Activated CD4-positive, alpha-beta T cell treated with anti-CD3 and anti-CD28 coated beads, Interleukin-2, amount 10 ng/mL, durations not matched to agents 24 days and 14 days (primary cell): ENCODE measurements at places on chromosomes 3 and 15.
A peak's percentile ranks its signal among the peaks of the same experiment; 100 is the strongest.

- no peak for DNase-seq
Measured at GRCh38 chr3:101513419-101513986, 491 bp upstream of the SENP7 start.

DNA sequence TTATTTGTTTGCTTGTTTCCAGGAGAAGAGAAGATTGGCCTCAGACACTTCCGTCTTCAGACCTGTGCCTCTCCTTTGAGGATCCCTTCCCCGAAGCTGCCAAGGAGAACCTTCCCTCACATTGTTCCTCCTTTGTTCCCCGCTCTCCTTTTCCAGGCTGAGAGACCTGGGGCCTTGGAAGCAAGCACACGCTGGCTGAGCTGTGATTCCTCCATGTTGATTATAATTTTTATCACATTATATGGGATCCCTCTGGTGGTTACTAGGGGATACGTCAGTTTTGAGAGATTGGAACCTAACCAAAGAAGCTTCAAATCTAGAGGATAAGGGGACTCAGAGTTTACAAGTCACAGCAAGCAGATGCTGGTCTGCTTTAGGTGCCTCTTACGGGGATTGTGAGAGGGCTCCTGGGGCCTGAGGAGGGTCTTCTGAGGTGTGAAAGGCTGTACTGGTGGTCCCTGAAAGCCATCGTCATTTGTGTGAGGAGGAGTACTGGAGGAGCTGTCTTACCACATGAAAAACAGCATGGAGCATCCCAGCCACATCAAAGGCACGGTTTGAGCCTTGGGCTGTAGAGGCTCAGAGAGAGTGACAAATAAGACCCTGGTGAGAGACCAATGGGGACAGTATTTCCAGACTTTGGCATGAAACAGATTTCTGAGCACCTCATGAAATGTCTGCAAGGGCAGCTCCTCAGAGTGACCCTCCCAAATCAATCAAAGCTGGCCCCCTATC lies 760.1 kb upstream of the CFAP20DC start:
- DNase-seq: no peak

GRCh38 chr3:55085231-55085630 lies 157.4 kb upstream of the LRTM1 start:
- DNase-seq: no peak

DNA sequence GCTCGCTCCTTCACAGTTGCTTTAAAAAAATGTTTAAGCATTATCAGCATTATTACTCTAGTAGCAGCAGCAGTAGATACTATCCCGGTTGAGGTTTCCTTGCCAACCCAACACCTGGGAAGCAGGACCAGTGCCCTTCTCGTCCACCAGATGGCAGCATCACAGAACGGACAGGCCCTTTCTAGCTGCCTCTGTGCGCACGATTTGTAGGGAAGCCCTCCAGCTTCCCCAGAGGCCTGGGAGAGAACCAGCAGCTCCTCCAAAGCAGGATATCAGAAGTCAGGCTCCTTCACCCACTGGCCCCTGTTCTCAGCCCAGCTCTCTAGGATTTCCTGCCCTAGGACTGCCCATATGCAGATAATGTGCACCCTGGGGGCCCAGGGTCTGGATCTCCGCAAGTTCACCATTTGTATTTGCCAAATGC lies 16.8 kb upstream of the ESYT3 start:
- DNase-seq: peak; percentile 88

DNA sequence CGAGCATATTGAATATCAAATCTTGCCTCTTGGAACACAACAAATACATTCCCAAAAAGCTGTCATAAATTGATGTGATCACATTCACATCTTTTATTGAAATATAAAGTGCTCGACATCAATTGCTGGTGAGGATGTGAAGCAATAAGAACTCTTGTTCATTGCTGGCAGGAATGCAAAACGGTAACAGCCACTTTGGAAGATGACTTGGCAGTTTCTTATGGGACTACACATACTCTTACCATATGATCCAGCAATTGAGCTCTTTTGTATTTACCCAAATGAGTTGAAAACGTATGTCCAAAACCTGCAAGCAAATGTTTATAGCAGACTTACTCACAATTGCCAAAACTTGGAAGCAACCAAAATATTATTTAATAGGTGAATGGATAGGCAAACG lies 234.9 kb downstream of the CACNA2D3 start:
- no peak for DNase-seq

- no peak for DNase-seq
Measured at GRCh38 chr3:72078676-72079368, 293.9 kb upstream of the PROK2 start.

GRCh38 chr3:126412841-126413692 lies 18.4 kb downstream of the CFAP100 start:
- no peak for DNase-seq

DNA sequence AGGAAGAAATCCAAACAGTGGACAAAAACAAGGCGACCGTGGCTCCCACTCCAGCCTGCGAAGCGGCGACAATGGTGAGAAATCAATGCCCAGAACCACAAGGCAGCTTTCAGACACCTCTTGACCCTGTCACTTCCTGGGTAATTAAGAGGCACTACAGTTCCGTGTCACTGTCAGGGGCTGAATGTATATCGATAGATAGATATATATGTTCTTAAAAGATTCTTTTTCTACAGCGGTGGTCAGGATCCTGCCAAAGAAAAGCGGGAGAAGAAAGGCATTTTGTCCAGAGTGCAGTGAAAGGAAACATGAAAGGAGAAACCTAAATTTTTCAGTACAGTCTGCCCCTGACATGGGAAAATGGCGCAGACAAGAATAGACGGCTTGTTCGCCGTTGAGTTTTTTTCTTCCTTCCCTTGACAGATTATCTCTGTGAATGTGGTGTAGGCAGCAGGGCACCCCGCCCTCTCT lies 56.2 kb upstream of the HES1 start:
- no peak for DNase-seq

DNA sequence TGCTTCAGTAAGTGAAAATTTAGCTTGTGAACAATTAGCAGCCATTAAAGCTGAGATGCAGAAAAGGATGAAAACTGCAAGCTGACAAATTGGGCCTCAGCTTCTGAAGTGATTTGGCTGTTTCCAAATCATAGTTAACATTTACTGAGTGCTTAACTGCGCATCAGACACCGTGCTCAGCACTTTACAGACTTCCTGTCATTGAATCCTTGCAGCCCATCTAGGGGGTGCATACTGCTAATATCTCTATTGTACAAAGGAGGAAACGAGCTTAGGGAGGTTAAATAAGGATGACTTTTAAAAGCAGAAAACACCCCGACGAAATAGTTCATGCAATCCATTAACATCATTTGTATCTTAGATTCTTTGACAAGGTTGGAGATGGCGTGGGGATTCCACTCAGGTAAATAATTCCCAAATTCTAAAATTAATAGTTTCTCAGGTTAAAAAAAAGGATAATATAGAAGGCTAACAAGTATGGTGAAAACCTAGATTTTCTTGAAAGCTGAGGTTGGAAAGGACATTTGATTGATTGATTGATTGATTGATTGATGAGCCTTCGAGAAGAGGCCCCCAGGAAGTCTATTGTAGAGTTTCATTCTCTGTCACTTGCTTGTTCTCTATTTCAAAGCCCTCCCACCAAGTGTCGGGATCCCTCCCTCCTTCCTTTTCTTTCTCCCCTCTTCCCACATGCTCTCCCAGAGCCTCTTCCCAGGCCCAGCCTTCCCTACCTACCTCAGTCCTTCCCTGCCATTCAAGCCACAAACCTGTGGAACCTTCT lies 23.5 kb upstream of the EPHB3 start:
- DNase-seq: no peak

- DNase-seq: no peak
Measured at GRCh38 chr3:68953816-68954444, 21.6 kb upstream of the TAFA4 start.

DNA sequence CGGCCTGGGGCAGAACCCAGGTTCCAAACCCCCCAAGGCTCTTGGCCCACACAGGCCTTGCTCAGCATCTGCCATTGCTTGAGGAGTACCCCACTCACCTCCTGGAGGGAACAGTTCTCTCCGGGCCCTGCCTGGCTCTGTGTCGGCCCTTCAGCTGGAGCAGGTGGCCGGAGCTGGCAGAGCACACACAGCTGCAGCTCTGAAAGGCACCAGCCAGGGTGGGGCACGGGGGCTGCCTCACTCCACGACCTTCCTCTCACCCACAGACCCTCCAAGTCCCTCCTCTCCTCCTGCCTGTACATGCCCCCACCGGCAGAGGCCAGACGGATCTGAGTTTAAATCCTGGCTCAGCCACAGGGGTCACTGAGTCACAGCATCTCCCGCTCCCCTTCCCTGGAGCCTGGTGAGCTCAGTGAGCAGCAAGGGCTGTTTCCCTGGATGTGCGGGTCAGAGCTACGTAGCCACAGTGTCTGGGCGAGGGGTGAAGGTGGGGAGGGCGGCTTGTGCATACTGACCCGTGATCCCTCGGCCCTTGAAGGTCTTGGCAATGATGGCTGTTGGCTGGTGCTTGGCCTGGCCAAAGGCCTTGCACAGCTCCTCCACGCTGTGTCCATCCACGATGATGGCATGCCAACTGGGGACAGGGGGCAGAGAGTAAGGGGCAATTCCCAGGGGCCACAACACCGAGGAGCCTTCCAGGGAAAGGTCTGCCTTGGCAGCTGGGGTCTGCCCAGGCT lies 23.0 kb downstream of the TKT start:
- DNase-seq: no peak

DNA sequence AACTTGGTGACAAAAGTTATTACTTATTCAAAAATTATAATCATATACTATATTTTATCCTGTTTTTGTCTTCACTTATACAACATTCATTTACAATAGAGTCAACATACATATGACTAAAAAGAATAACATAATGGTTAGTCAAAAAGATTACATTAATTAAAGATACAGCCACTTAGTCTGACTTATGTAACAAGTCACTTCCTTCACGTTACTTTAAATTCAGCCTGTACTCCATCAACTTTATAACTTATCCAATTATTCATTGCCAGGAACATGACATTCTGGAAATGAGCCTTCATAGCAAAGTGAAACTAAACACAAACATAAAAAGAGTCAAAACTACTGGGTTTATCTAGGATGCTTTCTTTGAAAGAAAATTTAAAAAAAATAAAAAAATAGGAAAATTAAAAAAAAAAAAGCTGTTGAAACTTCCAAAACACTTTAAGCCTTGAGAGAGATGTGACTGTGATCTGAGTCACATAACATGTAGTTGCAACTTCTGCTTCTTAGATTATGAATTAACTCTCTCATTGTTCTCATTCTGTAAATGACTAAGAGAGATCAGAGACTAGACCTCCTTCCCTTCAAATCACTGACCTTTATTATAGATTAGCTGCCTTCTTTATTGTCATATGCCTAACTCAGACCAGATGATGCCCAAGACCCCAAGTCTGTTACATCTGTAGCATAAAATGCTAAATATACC lies 107.8 kb downstream of the MYRIP start:
- DNase-seq: no peak

- DNase-seq: no peak
Measured at GRCh38 chr3:37819591-37819990, 42.1 kb upstream of the CTDSPL start.

- no peak for DNase-seq
Measured at GRCh38 chr3:186996356-186996755, 66.0 kb downstream of the ST6GAL1 start.
